Daoy (cell line): ENCODE measurements at places on chromosomes 16 and 17. TPM values are rescaled to one million over a fixed set of nuclear protein-coding genes. Genes with fewer than 3 reads are reported as not detected.
A peak's percentile ranks its signal among the peaks of the same experiment; 100 is the strongest.

CNGB1 gene
- under 0.01 TPM in 1 of 2 replicates, not detected in the other for total RNA-seq

DNA sequence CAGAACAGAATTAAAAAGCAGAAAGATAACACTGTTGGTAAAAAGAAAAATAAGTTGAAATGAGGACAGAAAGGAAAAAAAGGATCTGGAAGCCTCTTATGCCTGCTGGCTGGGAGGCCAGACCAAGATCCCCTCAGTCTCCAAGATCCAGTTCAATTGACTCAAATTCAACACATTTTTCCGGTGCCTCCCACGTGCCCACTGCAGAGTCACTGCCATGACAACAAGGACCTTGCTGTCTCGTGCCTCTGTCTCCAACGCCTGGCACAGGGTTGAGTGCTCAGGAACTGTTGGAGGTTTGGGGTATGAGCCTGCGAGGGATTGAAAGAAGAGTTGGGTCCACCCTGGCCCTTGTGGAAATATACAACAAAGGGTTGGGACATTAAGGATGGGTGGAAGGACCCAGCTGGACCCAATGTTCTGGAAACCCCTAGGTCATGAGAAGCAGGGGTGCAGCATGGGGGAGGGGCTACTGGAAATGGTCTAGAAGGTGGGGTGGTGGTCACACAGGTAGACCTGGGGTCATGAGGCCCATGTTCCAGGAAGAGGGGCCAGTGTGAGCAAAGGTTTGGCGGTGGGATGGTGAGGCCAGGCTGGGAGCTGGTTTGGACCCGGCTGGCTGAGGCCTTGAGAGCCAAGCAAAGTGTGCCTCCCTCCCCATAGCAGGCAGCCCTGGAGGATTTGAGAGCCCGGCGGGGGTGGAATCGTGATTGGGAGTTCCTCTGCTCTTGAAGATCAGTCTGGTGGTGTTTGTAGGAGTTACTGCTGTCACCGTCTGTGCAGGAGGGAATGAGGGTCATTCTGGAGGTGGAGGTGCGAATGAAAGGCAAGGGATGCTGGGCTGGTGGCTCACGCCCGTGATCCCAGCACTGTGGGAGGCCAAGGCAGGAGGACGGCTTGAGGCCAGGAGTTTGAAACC lies 1.3 kb downstream of the IL34 start:
- DNase-seq: no peak

SPHK1 gene
- 72.9 and 91.9 TPM in 2 replicates for total RNA-seq

GRCh38 chr16:3549906-3550305 lies 27.3 kb downstream of the NLRC3 start:
- DNase-seq: no peak

GRCh38 chr17:60077226-60077625 lies 1.5 kb downstream of the HEATR6 start:
- DNase-seq: no peak

DNA sequence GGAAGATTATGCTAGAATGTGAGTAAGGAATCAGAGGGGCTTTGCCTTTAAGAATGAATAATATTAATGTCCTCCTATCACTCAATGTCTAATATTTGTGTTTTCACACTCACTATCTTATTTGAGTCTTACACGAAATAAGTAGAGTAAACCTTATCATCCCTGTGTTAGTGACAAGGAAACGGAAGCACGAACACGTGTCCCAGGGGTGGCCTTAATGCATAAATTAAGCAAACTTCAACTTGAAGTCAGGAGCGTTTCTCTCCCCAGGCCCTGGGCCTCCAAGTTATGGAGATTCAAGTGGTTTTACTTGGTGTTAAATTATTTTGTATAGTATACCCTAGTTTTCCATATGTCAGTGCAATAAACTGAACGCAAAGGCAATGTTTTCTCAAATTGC lies 96.0 kb downstream of the WDR59 start:
- DNase-seq: no peak

DNA sequence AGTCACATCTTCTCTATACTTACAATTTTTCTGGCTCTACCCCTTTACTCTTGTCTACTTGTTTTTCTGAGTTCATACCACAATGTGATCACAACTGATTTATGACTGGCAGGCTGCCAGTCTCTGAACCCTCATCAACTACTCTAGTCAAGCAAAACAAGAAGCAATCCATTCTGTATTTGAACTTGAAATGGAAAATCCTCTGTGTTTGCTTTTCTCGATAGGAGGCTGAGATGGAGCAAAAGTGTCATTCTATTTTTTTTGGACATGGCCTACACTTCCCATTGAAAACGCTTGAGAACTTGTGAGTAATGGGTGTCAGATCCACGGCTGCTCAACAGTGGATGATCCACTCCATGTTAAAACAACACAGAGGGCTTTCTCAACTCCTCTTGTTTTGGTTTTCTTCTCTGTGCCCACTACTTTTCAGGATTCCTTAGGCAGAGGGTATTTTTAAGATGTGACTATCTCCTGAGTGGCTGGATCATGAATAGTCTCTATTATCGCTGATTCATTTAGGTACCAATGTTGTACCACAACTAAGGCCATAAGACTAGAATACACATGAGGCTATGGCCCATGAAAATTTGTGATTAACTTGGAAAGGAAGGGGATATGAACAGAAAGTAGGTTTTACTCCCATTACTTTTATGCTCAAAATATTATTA lies 11.7 kb downstream of the TMEM100 start:
- no peak for DNase-seq

DNA sequence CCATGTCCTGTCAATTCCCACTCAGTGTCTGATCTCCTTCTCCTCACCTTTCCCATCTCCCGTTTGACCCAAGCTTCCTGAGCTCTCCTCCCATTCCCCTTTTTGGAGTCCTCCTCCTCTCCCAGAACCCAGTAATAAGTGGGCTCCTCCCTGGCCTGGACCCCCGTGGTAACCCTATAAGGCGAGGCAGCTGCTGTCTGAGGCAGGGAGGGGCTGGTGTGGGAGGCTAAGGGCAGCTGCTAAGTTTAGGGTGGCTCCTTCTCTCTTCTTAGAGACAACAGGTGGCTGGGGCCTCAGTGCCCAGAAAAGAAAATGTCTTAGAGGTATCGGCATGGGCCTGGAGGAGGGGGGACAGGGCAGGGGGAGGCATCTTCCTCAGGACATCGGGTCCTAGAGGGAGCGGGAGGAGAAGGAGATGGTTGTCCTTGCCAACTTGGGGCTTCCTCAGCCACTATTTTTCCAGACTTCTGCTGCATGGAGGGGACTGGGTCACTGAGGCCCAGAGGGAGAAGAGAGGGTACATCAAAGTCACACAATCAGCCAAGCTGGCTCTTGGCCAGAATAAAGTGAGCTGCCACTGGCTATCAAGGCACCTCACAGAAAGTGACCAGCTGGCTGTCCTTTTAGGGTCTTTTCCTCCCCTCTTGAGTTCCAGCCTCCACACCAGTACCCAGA lies 1.9 kb upstream of the TBC1D10B start:
- no peak for DNase-seq

- DNase-seq: no peak
Observed at GRCh38 chr17:32239456-32239855, 26.2 kb upstream of the RHBDL3 start.

DNA sequence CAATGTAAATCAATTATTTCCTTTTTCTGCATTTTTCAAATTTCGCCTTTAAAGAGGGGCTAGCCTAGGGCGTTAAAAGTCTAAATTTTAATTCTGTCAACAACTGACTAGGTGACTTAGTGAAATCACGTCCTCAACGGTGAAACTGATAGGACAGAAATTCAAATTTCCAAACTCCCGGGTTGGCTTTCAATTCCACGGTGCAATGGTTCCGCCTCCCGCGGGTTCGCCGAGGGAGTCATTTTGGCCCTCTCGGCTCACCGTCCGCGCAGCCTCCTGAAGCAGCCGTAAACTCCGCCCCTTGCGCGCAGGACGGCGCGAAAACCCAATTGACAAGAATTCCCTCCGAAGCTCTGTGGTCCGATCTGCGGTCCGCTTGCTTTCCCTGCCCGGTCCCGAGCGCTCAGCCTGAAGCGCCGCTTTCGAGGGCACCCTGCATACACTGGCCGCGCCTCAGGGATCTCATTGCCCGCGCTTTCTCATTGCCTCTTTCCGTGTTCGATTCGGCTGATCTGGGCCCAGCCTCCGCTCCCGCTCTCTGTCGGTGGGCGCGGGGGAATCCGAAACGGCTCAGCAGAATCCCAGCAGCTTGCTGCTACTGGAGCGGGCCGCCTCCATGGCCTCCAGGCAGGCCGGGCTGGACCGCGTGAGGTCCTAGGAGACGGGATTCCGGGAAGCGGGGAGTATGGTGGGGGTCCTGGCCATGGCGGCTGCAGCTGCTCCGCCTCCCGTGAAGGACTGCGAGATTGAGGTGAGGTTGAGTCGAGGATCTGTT lies at the start of gene ATAD5:
Gene ATAD5 (plus strand): TSS at position 304 of the 775 bp plus-strand sequence. CDS start 382 bp downstream, at position 686.
- peak; percentile 95 for DNase-seq

- peak; percentile 88 for DNase-seq
Observed at GRCh38 chr16:87463722-87464690, 28.8 kb downstream of the ZCCHC14 start.

GRCh38 chr16:31301708-31302400 lies 42.1 kb downstream of the ITGAM start:
- DNase-seq: peak; percentile 21

TAC4 gene
- total RNA-seq: not detected in 2 replicates

DNA sequence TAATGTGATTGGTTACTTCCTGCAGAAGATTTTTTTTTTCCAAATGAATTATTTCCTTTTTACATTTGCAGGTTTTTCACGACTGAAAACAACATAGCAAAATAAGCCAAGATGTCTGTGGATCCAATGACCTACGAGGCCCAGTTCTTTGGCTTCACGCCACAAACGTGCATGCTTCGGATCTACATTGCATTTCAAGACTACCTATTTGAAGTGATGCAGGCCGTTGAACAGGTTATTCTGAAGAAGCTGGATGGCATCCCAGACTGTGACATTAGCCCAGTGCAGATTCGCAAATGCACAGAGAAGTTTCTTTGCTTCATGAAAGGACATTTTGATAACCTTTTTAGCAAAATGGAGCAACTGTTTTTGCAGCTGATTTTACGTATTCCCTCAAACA lies 2.4 kb downstream of the MIS12 start:
- DNase-seq: no peak

- DNase-seq: no peak
Observed at GRCh38 chr16:85401917-85402766, 211.0 kb upstream of the GSE1 start.

EPX gene
- total RNA-seq: not detected in 2 replicates
